HL-60 (cell line): ENCODE measurements at places on chromosomes 3 and 15.

GRCh38 chr3:47803480-47804025 lies 615 bp downstream of the DHX30 start:
- DNase-seq: peak; percentile 57

DNA sequence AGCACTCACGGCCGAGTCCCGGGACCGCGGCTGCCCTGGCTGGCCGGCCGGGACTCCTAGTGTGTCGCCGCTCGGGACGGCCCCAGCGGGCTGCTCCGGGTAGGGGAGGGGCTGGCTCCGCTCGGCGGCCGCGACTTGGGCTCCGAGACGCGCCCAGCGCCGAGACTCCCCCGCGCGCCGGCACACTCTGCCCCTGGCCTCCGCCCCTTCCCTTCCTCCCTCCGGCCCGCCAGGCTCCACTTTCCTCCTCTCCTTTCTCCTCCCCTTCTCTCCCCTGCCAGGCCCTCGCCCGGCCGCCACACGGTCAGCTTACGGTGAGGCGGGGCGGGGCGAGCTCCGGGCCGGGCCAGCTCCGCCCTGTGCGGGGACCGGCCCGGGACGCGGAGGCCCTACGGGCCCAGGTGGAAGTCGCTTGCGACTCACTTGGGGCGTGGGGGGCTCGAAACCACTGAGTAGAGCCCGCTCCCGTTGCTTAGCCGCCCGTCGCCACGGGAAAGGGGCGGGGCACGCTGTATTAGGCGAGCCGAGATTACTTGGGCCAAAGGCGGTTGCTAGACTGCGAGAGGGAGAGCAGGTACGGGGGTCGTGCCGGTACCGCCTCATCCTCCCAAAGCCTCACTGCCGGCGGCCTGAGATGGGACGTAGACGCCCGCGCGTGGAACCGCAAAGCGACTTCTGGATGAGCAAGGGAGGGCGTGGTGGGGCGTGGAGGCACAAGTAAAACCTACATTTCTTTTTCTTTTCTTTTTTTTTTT lies at the start of gene ITGB5:
Gene ITGB5 (minus strand): TSS at position 189 of the 755 bp plus-strand sequence. CDS start 365 bp downstream, outside the sequence.
- DNase-seq: no peak

DNA sequence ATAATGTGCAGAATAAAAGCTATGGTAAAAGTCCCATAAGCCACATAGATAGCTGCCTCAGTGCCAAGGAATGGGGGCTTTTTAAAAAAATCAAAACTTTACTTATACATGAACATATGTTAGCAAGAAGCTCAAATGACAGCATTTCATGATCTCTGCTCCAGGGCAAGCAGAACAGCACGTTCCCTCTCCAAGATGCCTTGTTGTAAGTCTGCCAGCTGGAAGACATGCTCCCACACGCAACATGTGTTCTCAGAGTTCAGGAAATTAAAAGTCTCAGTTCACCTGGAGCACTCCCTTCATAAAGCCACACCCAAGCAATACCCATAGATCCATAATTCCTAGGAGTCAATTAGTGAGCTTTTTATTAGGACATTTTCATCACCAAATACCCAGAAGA lies 52.2 kb downstream of the ABI3BP start:
- no peak for DNase-seq

DNA sequence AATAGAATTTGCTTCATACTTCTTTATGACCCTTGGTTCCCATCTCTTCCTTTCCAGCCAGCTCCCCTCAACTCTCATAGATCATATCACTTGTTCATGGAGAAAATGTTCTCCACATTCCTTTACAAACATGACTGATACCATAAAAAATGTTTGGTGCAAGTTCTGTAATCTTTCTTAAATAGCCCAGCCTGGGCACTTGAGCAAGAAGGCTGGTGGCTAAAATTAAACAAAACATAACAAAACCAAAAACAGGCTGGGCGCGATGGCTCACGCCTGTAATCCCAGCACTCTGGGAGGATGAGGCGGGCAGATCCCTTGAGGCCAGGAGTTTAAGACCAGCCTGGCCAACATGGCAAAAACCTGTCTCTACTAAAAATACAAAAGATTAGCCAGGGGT lies 8.9 kb upstream of the POLR2M start:
- DNase-seq: no peak

DNA sequence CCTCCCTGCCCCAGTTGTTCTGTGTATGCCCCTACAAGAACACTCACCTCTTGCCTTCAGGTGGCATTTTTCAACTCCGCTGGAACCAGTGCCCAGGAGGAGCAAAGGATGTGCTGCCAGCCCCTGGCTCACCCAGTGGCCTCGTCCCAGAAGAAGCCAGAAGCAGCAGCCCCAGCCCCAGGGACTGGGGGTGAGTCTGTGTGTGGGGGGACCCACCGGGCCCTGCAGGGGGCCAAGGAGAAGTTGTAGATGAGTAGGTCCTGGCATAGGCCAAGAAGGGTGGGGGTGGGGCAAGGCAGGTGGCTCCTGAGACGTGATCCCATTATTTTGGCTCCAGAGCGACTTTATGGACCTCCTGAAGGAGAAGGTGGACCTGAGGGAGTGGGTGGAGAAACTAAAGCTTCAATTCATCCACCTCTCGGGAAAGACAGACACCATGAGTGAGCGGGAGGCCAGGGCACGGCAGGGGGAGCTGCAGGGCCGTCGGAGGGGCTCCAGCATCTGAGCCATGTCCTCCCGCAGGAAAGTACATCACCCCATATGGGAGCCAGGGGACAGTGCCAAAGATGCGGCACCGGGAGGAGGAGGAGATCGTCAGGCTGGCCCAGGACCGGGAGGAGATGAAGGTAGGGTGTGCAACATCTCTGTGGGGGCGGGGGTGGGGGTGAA lies 29.3 kb downstream of the NGRN start:
- no peak for DNase-seq

DNA sequence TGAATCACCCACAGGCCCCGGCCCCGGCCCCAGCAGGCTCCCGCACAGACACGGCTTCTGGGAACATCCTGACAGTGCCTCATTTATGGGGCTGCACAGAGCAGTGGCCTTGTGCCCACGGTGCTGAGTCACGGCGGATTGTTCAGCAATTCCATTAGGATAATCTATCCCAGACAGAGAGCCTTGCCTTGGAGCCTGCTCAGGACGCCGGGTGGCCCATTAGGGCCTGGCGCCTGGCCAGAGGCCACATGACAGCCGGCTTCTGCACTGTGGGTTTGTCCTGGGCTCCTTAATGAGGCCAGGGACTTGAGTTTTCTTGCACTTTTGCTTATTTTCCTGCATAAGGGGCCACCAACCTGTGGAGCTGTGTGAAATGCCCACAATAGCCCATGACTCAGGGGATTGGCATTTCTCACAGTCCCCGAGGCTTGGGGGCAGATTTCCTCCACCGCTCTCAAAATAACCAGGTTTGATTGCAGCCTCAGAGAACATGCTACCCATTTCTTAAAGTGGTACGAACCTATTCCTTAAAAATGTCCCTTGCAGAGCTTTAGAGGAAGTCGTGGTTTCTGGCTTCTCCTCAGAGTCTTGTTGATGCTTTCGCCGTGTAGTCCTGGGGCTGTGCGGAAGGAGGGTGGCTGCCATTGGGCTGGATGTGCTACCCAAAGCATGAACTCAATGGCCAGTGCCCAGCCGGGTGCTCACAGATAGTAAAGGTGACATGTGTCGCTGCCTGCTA lies 19.0 kb downstream of the SYNM start:
- peak; percentile 11 for DNase-seq
